ENCODE measurements at places on chromosomes 6 and 20.

GRCh38 chr20:53567379-53567917, 26.2 kb downstream of the ZNF217 start:
- no peak for DNase-seq

DNA sequence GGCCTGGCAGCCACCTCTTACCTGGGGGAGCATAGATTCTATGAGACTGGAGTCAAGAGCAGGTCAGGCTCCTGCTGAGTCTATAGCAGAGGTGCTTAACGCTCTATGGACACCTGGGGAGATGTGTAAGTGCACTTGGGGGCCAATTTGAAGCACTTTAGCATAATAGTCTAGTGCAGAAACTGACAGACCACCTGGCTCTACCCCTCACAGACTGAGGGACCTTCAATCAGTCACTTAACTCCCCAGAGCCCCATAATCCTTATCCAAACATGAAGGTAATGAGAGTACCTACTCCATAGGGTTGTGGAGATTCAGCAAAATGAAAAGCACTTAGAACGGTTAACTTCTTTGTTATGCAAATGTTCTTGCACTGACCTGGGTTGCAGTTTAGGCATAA, 87.3 kb upstream of the SLC22A16 start:
- DNase-seq: peak; percentile 98

DNA sequence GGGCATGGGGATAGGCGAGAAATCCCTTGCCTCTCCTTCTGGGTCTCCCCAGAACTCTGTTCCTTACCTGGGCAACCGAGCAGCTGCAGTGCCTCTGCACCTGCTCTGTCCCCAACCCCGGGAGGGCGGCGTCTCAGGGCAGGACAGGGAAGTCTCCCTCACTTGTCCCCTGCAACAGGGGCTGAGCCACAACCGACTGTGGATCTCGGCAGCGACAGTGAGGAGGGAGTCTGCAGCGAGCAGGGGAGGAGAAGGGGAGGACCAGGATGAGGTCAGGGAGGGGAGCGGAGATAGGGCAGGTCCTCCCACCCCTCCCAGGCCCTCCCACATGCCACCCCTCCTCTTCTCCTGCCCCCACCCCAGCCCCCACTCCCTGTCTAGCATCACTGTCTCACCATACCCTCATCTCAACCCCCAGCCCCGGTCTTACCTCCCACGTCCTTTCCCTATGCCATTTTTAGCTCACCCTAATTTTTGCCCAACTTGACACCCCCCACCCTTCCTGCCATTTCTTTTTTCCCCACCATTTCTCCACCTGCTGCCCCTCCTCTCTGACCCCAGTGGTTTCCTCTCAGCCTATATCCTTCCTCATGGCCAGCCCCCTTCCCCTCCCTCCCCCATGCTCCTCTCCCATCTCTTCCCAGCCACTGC, at the start of gene TNXB:
TSS of gene TNXB (minus strand) at position 225 of the 651 bp plus-strand sequence. CDS start 11,140 bp downstream, outside the sequence.
- DNase-seq: no peak

GRCh38 chr20:11271319-11271718, 597.5 kb upstream of the JAG1 start:
- no peak for DNase-seq

DNA sequence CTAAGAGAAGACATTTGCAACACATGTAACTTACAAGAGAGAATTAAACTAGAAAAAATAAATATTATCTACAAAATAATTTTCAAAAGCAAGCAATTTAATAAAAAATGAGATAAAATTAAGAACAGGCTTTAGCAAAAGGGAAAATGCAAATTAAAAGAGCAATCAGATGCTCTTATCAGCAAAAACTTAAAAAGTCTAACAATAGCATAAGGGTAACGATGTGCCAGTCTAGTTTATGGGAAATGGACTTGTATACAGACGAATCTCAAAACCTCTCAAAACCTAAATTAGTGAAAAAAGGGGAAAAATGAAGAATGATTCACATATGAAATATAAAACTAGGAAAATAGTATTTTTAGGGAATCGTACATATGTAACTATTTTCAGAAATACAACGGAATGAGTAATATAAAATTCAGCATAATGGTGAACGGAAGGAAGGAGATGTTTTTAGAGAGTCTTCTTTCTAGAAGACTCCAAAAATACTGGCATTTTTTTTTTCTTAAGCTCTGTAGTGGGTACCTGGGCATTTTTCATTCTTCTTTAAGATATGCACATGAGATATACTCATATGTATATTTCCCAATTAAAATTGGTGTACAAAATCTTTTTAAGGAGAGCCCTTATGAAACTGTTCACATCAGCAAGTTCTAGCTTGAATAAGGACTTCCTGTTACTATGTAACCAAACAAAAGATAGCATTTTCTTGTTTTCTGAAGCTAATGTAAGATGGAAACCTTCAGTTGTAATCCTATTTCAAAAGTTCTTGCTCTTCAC, 927 bp upstream of the MANEA start:
- DNase-seq: no peak

- DNase-seq: no peak
Observed at GRCh38 chr6:125639466-125640020, 109.9 kb upstream of the HEY2 start.

- no peak for DNase-seq
Observed at GRCh38 chr6:76852776-76853175, 610.5 kb downstream of the HTR1B start.

DNA sequence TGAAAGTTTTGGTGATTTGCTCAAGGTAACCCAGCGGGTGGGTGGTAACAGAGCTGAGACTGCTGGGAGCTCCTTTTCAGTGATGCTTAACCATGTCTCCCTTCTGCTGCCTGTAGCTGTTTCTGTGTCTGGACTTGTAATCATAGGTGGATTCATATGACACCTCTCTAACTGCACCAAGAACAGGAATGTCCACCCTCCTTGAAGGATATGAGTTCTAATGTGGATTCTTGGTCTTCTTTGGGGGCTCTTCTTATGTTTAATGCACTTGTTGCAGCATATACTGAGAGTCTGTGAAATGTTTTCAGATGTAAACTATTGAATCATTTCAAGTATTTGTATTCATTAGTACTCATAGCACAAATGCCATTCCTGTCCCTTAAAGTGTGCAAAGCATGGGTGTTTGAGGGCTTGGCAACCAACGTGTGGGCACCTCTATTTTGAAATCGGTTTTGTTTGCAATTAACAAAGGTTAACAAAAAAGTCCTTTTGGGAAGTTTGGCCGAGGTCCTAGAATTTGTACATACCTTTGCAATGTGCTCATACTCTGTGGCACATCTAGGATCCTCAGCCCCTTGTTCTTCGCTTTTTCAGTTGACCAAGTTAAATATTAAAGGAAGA, 138.0 kb downstream of the SOX4 start:
- no peak for DNase-seq

GRCh38 chr6:98514073-98514720, 320.2 kb upstream of the POU3F2 start:
- DNase-seq: no peak

DNA sequence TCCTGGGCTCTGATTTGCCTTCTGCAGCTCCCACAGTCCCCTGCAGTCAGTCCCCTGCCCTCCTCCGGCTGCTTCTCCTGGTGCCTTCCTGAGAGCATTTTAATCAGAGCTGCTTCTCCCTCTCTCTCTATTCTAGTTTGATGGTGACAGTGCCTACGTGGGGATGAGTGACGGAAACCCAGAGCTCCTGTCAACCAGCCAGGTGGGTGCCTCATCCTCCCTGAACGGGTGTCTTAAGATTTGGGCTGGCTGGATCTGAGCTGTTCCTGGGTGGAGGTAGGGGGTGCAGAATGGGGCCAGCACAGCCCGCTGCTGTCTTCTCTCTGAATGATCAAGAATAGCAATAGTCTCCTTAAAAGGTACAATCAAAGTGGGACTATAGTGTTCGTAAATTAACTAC, 58.6 kb downstream of the TOX2 start:
- DNase-seq: no peak

GRCh38 chr6:51292659-51293058, 474.0 kb downstream of the TFAP2B start:
- DNase-seq: no peak

DNA sequence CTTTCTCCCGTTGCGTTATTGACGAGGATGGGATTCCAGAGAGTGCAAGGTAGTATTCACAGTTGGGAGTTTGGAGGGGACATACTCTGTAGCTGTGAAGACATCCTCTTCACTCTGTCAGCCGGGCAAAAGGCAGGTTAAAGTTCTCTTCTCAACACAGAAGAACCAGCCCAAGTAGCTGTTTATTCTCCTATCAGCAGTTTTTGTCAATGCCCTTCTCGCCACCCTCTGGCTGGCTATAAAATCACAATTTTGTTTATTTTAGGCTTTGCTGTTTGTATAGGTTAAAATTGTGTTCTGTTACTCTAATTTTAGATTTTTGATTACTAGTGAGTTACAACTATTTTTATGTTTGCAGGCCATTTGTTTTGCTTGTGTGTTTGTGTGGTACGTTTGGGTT, 37.9 kb upstream of the MAS1 start:
- no peak for DNase-seq

All from NCI-H1436 treated with DMSO at 0.1 percent for 48 hours (cell line).